Activated CD4-positive, CD25-positive, alpha-beta regulatory T cell treated with anti-CD3 and anti-CD28 coated beads, Interleukin-2, amount 50 U/mL, for 72 hours (primary cell): ENCODE measurements at places on chromosomes 4 and X.

- DNase-seq, result no peak
These were observed 183.3 kb downstream of the KDR start for GRCh38 chr4:54941994-54942552.

- DNase-seq, result no peak
These were observed 22.8 kb downstream of the GRSF1 start for GRCh38 chr4:70816894-70817293.

DNA sequence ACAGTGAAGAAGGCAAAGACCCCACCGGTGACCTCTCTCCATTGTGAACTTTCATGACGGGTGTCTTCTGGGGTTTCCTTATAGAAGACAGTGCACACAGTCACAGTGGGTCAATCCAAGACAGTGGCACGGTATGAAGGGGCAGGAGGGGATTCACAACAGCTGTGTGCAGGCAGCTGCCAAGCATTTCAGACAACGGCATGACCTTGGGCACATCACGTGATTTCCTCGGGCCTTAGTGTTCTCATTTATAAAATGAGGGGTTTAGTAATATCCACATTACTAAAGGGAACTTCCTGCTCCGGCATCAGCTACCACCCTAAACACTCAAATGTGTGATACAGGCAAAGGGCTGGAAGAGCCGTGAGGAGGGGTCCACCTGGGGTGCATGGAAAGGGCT is 42.9 kb downstream of the RBM47 start:
- no peak for DNase-seq

DNA sequence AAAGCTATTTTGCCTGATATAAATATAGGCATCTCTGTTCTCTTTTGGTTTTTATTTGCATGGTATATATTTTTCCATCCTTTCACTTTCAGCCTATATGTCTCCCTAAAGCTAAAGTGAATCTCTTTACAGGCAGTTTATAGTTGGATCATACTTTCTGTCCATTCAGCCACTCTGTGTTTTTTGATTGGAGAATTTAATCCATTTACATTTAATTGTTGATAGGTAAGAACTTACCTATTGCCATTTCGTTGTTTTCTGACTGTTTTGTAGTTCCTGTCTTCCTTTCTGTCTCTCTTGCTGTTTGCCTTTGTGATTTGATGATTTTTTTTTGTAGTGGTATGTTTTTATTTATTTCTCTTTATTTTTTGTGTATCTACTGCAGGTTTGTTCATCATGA is 155.9 kb upstream of the ANXA3 start:
- no peak for DNase-seq

DNA sequence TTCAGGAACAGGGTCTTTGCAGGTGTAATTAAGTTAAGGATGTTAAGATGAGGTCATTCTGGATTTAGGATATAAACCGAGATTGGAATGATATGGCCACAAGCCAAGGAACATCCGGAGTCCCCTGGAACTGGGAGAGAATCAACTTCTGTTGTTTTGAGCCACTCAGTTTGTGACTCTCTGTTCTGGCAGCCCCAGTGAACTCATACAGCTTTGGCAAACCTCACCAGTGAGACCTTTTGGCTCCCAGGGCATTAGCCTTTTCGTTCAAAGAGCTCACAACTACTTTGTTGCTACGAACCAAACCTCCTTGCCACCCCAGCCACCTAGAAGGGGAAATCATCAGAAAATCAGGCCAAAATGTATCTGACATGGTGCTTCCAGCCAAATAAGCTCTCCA is 80.4 kb downstream of the MTMR1 start:
- DNase-seq, result no peak

GRCh38 chr4:142348613-142349021 is 497.5 kb downstream of the INPP4B start:
- DNase-seq, result no peak

- DNase-seq, result no peak
These were observed 612.2 kb downstream of the IQCM start for GRCh38 chr4:149203256-149204001.

GRCh38 chr4:131426023-131426758 is 1722.9 kb upstream of the PCDH10 start:
- DNase-seq, result no peak

DNA sequence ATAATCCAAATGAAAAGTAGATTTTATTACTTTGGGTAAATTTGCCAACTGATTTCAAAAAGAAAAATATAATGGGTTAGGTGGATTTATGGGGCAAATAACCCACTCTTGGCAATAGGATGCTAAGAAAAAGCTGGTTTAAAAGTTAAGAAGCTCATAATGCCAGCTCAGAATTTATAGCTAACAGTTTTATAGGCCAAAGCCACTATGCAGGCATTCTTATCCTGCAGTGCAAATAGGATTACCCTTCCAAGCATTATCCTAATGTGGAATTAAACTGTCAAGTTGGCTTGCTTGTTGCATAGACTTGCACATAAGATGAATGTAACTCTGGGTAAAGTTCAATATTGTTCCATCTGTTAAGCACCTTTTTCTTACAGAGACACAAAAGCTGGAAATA is 703.0 kb downstream of the PCDH18 start:
- no peak for DNase-seq

DNA sequence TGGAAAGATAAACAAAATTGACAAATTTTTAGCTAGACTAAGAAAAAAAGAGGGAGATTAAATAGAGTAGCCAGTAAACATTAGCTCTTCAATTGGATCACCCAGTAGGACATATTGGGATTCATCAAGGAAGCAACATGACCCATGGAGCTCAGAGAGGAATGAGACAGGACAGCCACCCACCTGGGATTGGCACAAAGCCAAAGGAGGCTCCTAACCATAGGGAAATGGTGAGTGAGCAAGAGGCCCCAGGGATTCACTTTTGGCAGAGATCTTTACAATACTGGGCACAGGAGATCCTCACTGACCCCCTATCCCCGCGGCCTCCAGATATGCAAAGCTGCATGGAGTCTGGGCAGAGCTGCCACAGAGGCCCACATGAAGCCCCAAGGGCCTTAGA is 34.8 kb upstream of the CXCL6 start:
- no peak for DNase-seq
